Stimulated activated CD8-positive, alpha-beta memory T cell treated with anti-CD3 and anti-CD28 coated beads, Interleukin-7, amount 100 ng/mL, for 1 hour (primary cell): ENCODE measurements at places on chromosomes 7 and 10.

GRCh38 chr7:155071121-155071651 lies 1.1 kb downstream of the HTR5A start:
- DNase-seq = no peak

GRCh38 chr7:88299126-88299525 lies 7.6 kb downstream of the STEAP4 start:
- DNase-seq = no peak

DNA sequence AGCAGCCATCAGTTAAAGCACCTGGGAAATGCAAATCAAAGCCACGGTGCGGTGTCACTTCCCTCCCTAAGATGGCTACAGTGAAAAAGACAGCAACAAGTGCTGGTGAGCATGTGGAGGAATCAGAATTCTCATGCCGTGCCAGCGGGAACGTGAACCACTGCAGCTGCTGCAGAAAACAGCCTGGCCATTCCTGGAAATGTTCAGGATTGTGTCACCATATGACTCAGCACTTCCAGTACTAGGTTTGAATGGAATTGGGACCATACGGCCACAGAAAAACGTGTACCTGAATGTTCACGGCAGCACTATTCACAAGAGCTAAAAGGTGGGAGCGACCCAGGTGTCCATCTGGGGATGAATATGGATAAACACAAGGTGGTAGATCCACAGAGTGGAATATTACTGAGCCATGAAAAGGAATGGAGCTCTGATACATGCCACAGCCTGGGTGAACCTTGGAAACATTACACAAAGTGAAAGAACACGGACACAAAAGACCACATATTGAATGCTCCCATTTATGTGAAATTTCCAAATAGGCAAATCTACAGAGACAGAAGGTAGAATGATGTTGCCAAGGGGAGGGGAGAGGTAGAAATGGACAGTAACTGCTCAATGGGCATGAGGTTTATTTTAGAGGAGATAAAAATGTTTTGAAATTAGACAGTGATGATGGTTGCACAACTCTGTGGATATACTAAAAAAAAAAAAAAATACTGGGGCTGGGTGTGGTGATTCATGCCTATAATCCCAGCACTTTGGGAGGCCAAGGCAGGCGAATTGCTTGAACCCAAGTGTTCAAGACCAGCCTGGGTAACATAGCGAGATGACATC lies 61.6 kb downstream of the MICALL2 start:
- no peak for DNase-seq

DNA sequence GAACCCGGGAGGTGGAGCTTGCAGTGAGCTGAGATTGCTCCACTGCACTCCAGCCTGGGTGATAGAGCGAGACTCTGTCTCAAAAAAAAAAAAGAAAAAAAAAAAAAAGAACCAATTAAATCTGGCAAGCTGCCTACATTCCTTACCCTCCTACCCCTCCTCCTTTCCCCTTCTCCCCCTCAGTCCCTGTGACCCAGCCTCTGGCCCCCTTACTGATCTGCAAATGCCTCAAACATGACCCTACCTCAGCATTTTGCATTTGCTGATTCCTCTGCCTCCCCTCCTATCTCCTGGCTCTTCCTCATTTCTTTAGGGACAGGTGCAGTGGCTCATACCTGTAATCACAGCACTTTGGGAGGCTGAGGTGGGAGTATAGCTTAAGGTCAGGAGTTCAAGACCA lies 19.3 kb downstream of the CDHR3 start:
- no peak for DNase-seq

GRCh38 chr7:2202361-2202761 lies 30.4 kb downstream of the MAD1L1 start:
- DNase-seq = no peak

GRCh38 chr10:103395754-103396066 lies 565 bp downstream of the ATP5MK start:
- no peak for DNase-seq

DNA sequence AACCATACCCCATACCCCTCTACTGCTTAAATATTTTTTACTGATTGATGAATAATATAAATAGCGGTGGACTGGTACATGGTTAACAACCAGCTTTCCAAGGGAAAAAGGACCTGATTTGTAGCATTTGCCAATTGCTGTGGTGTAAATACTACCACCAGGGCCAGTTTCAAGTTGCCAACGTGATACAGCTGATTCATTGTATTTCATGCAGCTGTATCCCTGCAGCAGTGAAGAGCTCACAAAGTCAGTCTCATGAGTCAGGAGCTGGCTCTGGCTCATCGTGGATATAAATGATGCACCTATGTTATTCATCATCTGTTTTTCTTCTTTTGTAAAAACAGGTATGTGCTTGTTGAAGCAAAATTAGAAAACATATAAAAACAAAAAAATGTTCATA lies 15.2 kb downstream of the CALML5 start:
- no peak for DNase-seq

DNA sequence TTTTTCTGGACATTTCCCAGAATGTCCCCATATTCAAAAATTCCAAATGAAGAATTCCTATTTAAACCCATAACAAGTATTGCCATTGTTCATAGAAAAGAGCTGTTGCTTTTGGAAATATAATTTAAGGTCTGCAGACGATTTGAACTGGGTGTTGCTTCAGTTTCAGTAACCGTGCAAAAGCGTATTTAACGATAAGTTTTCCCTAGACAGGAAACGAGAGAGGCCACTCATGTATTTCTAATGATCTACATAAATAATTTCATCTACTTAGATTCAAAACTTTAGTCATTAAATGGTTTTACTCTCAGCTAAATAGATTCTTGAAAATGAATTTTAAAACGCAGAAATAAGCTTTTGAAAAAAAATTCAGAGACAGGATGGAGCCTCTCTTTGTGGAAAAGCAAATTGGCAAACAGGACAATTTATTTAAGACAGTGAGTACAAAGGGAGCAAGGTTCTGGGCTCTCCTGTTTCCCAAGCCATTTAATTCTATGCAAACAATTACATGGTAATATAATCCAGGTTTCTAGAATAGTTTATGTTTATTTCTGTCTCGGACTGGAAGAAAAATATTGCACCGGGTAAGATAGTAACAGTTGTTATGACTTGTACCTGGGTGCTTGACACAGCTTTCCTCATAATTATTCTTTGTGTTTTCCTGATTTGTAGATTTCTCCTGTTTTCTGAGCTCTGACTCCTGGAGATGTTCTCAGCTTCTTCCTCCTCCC lies 263.0 kb downstream of the BAMBI start:
- DNase-seq = no peak

GRCh38 chr7:130973637-130974036 lies 239.6 kb upstream of the KLF14 start:
- no peak for DNase-seq

- DNase-seq = no peak
Measured at GRCh38 chr7:106770191-106770590, 94.9 kb upstream of the PIK3CG start.

DNA sequence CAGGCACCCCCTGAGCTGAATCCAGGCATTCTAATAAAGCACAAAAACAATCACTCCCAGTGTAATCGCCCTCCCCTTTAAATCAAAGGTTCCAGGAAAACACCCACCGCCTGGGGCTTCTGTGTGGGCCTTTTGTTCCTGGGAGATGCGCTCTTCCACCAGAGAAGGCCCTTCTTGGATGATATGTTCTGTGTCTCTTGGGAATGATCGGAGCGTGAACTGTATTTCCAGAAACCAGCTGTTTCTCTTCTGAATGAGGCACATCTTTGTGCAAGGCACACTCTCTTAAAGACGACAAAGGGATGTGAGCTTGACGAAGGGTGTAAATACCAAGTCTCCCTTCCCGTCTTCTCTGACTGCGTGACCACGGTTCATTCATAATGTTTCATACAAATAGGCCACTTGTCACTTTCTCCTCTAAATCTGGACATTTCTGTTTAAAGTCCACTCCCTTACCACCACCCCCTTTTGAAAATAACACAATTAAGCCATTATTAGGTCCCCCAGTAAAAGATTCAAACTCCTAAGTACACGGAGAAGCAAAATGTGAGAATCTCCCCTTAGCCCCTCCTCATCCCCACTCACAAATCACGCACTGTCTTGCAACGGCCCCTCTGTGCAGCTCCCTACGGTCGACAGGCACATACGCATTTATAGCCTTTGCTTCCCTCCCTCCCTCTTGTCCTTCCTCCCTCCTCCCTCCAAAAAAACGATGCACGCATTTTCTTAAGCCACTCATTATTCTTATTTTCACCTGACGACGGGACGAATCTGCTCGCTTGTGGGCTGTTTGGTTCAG lies 45.6 kb upstream of the ENO4 start:
- DNase-seq = no peak

GRCh38 chr10:119531067-119531466 lies 11.5 kb downstream of the RGS10 start:
- DNase-seq = no peak

- no peak for DNase-seq
Measured at GRCh38 chr7:27826357-27826756, 86.4 kb downstream of the TAX1BP1 start.

DNA sequence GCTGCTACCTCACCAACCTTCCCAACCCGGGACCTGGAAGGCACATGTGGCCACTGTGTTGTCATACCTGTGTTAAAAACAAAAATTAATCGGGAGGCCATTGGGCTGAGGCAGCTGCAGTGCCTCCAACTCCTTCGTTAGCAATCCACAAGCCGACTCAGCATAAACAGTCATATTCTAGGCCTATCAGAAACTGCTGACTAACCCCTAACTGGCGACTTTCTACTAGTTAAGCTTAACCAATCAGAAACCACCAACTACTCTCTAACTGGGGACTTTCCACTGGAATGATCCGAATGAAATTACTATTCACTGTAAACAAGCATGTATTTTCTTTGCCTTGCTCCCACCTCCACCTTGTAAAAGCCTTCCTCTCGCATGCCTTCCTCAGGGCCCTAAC lies 14.1 kb upstream of the TMEM72 start:
- DNase-seq = no peak

GRCh38 chr7:41415051-41415450 lies 287.8 kb downstream of the INHBA start:
- no peak for DNase-seq

DNA sequence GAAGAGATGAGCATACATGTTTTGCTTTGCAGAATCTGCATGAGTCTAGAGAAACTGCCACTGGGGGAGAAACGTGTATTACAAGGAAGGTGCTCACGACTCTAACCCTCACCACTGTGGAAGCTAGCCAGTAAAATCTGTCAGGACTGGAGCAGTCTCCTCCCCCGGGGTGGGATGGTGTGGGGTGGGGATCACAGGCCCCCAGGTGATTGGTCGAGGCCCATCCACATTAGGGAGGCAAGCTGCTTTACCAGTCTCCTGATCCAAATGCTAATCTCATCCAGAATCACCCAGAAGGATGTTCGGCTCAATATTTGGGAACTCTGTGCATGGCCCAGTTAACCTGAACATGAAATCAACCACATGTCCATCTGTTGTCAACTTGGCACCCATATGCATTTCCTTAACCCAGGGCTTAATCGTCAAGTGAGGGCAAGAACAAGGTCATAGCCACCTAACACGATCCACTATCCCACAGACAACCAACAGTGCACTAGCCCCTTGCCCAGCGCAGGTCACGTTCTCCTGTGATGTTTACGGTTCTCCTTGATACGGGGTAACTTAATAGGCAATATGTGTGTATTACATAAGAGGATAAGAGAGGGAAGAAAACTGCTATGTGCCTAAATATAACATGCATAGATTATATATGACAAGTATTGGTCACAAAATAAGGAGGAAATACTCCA lies 40.8 kb downstream of the DNAJB6 start:
- no peak for DNase-seq

- DNase-seq = no peak
Measured at GRCh38 chr7:106865130-106866041, at the start of gene PIK3CG. Gene PIK3CG, plus strand, starts transcription at chr7:106865282. Its CDS starts 2,280 bp downstream, at chr7:106867562.

DNA sequence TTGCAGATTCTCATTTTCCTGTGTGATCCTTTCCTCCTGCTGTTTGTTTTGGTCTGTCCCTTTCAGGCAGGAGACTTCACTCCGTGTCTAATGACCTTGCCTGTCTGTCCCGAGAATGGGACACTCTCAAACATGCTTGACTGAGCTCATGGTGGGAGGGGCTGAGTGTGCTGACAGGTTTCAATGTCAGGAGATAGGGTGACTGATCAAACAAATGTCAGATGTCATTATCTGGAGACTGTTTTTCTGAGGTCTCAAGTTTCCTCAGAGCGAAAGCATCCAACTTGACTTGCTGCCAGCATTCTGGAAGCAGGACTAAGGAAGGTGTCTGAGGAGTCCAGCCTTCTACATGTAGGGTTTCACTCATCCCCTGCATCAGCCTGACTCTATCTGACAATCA lies 228.8 kb upstream of the KIAA1217 start:
- DNase-seq = no peak

DNA sequence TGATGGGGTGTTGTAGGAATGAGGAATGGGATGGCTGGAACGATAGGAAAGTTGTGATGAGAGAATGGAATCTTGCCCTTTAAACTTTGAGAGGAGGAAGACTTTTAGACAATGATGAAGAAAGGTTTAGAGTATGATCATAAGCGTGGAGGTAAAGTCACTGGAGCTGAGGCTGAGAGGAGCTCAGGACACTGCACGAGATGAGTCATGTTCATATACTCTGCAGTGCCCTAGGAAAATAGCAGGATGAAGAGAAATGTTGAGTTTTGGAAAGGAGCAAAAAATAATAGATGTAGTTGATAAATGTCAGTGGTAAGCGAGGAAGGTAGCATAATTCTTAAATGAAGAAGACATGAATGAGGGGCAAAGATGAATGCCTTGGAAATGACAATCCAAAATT lies 28.3 kb upstream of the CUL1 start:
- no peak for DNase-seq

GRCh38 chr7:115005953-115006352 lies 84.1 kb downstream of the MDFIC start:
- DNase-seq = no peak

DNA sequence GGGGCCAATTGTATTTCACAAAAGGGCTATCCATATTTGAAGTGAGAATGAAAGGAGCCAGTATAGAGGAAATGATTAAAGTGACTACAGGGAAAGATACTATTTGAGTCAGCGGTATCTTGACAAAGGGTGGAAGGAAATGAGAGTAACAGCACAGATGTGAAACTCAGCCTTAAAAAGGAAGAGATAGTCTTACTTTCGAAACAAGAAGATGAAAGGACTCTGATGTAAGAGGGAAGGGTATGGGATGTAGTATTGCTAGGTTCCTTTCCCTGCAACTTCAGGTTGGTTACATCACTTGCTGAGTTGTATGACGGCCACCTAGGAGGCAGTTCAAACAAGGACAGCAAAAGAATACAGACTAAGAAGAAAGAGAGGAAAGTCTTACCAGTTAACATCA lies 13.7 kb downstream of the CISD1 start:
- no peak for DNase-seq

- DNase-seq = no peak
Measured at GRCh38 chr10:3323865-3324498, 151.4 kb upstream of the PITRM1 start.
